Right lung (tissue), 10 donors: ENCODE measurements at places on chromosomes 2 and 18. TPM values are rescaled to one million over a fixed set of nuclear protein-coding genes. Genes with fewer than 3 reads are reported as not detected.

GRCh38 chr2:101756266-101756665, 58.8 kb downstream of the MAP4K4 start:
- DNase-seq: no peak

DNA sequence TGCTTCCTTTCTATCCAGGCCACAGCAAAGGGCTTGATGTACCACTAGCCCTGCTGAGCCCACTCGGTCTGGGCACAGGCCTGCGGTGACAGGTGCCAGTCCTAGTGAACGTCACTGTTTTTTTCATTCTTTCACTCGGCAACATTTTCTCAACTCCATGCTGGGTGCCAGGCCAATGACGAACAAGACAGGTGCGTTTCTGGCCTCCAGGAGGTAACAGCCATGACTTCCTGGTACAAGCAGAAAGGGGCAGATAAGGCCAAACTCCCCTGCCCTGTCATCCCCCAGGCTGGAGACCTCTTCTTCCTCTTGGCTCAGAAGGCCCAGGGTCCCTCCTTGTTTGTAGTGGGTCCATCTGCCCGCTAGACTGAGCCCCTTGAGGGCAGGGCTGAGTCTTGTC, 55.7 kb upstream of the OTOF start:
- DNase-seq: no peak

GRCh38 chr2:223057569-223057968, 5.6 kb downstream of the KCNE4 start:
- DNase-seq: no peak

The PDE1A gene
- polyA plus RNA-seq: 14.1 TPM

GRCh38 chr18:23906658-23907057, 107.9 kb upstream of the TTC39C start:
- no peak for DNase-seq
